ENCODE measurements at places on chromosomes 2 and 18.

- DNase-seq, result no peak
These were observed 1.4 kb upstream of the PLCL1 start for GRCh38 chr2:197803033-197803444.

GRCh38 chr2:231640241-231640640 is 47.6 kb downstream of the TEX44 start:
- DNase-seq, result no peak

DNA sequence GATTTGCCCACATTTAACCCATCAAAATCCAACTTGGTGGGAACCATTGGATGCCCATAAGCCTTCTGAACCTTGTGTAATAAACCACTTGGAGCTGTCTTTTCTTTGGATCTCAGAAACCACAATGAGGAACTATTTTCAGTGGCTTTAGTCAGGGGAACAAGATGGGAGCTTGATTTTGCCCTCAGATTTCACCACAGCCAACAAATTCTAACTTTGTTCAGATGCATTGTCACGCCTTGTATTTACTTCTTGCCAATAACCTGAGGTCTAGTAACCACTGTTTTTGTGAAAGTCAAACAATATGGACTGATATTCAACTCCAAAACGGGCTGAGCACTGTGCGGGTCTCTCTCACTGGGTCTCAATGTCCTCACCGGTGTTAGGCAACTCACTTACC is 508.2 kb downstream of the TNS1 start:
- no peak for DNase-seq

GRCh38 chr2:98975611-98976010 is 39.6 kb upstream of the CRACDL start:
- no peak for DNase-seq

DNA sequence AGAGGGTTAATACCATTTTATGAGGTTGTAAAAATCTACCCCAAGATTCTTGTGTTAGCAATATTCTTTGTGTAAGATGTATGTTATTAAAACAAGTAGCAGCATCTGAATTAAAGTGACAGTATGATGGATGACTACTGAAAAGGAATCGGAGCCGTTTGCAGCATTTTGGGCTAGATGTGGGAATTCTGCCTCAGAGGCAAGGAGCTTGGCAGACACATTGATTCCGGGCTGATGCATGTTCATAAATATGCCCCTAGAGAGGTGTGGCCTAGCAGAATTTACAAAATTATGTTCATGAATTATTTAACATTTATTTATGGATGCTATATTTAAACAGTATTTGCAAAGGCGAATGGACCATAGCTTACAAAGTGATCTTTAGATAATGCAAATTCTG is 389.0 kb upstream of the ETAA1 start:
- DNase-seq, result no peak

- no peak for DNase-seq
These were observed 204.9 kb downstream of the PID1 start for GRCh38 chr2:229066121-229066715.

DNA sequence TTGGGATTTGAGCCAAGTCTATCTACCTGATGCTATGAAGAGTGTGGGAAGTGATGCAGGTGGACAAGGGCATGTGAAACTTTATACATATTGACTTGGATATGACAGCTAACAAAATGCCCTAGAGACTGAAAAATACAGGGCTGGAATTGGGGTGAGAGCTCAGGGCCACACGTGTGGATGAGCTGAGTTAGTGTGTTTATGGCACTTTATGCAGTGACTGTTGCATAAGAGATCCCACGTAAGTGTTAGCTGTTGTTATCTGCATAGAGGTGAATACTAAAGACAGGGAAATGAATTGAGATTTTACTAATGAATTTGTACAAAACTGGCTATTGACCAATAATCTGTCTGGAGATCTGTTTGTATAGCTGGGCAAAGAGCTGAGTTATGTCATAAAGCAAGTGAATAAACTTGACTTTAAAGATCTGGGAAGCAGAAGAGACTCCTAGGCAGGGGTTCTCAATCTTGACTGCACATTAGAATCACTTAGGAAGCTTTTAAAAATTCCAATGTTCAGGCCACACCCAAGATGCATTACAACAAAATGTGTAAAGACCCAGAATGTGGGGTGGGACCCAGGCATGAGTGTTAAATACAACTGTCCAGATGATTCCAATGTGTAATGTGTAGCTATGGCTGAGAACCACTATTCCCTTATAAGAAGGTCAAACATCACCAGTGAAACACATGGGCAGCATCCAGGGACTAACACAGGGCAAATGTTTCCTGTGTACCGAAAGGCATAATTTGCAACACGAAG is 74.2 kb upstream of the STK17B start:
- no peak for DNase-seq

- no peak for DNase-seq
These were observed 208.4 kb downstream of the FIGN start for GRCh38 chr2:163527381-163527780.

- DNase-seq, result no peak
These were observed 91.0 kb upstream of the MCFD2 start for GRCh38 chr2:47006374-47007222.

GRCh38 chr2:85978883-85979780 is 90.3 kb upstream of the ST3GAL5 start:
- DNase-seq, result no peak

DNA sequence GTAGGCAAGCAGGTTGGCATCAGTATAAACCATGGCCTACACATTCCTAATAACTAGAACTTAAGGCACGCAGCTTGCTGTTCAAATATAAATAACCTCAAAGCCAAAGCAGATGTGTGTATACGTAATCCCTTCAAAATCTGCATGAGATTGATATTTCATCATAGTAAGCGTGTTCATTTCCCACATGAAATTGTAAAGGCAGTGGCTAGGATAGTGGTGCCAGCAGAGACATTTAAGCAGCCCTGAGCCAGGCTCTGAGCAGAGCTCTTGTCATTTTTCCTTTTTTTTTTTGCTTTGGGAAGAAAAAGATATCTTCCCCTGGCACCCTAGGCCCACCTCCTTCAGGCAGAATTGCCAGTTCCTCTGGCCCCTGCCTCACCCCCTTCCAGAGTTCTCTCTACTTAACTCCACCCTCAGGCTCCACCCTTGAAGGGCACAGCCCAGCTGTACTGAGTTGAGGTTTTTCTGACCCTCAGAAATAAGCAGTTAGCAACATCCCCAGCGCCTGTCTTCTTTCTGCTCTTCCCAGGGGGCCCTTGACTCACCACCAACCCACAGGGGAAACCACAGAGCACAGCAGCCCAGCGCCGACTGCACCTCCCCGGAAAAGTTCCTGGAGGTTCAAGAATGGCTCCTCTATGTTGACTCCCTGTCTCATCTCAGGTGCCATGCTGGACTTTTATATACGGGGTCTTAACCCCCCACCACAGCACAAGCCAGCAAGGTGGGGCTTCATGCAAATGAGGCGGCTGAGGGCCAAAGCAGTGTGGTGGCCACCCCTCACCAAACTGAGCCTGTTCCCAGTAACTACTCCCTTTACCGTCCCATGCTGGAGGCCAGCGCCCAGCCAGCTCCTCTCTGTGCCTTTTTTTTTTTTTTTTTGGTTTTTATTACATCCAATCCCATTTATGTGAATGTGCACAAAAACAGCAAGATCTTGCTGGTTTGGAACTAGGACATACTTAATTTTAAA is 84.7 kb downstream of the EHD3 start:
- DNase-seq, result no peak

- no peak for DNase-seq
These were observed 38.5 kb upstream of the STPG4 start for GRCh38 chr2:47193607-47194006.

DNA sequence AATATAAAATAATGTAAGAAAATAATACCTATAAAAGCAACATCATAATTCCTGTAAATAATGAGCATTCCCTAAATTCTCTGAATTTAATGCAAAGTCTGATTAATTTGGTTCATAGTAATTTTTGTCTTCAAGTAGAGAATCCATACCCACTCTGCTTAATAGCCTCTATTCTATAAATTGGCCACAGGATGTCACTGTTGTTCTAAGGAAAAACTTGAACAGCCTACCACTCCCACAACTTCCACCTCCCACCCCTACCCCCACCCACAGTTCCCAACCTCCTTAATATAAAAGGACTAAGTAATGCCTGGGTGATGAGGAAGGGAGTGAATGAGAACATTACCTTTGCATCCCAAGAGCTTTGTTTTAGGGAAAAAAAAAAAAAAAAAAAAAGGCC is 27.2 kb upstream of the BBS5 start:
- no peak for DNase-seq

DNA sequence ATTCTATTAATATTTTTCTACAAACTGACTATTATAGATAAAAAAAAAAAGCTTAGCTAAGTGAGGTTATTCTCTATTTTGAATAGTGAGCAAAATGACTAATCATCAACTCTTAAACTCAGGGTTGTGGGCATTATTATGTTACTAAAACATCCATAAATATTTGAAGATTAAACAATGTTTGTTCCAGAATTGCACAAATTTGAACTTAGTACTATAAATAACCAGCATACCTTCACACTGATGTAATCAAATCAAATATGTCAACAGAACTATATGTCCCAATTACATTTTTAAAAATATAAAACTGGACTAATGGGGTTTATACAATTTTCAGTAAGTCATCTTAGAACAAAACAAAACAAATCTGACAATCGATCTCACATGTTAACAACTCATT is 800.9 kb downstream of the LRP1B start:
- DNase-seq, result no peak

GRCh38 chr2:54497763-54498680 is 41.9 kb downstream of the SPTBN1 start:
- DNase-seq, result no peak

- DNase-seq, result no peak
These were observed 7.7 kb downstream of the RASGRP3 start for GRCh38 chr2:33484042-33484621.

DNA sequence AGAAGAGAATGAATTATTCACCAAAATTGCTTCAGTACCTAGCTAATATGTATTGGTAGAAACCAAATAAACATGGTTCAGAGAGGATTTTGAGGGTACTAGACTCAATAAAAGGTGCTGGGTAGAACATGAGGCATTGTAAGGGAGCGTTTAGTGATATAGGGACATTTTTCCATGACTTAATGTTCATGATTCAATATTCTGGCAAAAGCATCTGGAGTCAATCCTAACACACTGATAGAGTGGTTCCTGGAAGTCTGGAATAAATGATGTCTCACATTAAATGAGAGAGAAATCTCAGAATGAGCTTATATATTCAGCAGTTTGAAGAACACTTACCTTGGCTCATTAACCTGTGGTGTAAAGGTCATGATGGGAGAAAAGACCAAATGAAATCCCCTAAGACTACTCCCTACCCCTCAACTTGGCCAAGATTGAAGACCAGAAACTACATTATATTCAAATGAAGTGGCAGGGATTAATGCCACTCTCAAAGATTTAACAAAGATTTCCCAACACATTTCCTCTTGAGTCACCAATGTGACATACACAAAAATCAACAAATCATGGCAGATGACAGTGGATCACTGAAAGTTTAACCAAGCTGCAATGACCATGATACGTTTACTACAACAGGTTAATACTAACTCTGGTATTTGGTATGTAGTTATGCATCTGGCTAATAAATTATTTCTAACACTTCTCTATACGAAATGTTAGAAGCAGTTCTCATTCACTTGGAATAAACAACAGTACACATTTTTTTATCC is 309.5 kb downstream of the SATB2 start:
- no peak for DNase-seq
